ENCODE measurements at places on chromosomes 2 and 18.

DNA sequence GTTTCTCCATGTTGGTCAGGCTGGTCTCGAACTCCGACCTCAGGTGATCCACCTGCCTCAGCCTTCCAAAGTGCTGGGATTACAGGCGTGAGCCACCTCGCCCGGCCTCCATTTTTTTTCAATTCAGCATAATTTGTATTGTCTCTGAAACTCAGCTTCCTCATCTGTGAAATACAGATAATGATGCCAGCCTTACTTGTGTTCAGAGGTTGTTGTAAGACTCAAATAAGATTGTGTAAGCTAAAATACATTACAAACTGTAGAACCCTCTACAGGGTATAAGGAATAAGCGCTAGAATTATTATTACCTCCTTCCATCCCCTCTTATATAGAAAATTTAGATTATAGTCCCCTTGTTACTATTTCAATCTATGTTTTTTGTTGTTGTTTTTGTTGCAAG is 24.8 kb upstream of the STARD7 start:
- no peak for DNase-seq

- DNase-seq, result peak; percentile 70
These were observed 14.0 kb downstream of the ARMC9 start for GRCh38 chr2:231212329-231212845.

DNA sequence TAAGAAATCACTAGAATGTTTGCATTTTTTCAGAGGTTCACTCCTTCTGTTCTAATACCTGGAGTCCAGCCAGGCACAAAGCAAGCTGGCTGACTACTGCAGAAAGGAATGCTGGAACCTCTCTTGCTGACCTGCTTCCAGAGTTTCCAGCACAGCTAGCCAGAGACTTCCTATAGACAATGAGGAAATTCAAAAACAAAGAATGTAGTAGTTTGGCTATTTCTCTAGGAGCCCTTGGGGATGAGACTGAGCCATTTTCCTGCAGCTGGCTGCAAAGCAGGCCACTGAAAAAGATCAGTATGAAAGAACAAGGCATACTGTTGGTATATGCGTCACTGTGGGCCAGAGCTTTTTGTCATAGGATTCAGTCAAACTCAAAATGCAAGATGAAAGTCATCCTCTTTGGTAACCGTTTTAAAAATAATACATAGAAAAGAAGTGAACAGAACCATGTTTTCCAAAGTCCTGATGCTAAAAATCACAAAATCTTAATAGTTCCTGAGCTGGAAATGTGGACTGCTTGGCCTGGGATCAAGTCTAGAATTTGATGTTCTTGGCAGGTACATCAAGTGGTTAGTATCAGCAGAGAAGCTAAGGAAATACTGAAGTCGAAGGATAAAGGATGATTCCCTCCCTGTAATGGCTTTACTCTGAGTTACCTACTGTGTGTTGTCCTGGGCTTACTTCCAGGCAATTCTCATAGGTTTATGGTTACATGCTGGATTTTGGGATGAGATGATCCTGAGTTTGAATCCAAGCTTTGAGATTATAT is 9.0 kb upstream of the DSEL start:
- DNase-seq, result peak; percentile 82

- no peak for DNase-seq
These were observed 590.6 kb downstream of the DSC3 start for GRCh38 chr18:30451981-30452380.

- no peak for DNase-seq
These were observed 18.3 kb upstream of the ITGA6 start for GRCh38 chr2:172409042-172409441.

DNA sequence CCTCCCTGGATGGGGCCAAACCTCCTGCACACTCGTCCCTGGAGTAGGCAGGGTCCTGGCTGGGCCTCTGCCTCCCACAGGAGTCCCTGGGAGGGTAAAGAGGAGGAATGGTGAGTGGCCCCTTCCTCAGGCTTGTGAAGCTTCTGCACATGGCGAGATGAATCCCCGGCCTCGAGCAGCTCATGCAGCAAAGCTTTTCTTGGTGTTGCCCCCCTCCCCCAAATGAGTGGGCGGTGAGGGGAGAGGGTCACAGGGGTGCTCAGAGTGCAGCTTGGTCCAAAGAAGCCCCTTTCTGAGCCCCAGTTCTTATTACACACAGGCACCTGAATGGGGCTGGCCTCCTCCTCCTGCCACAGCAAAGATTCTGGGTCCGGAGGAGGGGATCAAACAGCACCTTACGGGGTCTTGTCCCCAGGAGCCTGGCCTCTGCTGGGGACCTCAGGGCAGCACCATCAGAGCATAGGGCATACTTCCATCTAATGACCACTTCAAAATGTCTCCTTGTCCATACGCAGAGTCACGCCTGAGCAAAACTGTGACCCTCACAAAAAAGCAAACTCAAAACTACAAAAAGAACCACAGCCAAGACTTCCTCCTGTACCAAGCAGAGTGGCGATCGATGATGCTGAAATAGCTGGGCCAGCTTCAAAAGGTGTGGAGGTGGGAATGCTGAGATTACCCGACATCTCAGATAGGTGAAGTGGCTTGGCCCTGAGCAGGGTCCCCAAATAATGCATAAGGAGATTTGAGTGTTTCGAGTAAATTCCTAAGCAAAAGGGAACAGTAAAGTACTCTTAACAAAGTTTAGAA is 148.4 kb upstream of the TWIST2 start:
- DNase-seq, result no peak

DNA sequence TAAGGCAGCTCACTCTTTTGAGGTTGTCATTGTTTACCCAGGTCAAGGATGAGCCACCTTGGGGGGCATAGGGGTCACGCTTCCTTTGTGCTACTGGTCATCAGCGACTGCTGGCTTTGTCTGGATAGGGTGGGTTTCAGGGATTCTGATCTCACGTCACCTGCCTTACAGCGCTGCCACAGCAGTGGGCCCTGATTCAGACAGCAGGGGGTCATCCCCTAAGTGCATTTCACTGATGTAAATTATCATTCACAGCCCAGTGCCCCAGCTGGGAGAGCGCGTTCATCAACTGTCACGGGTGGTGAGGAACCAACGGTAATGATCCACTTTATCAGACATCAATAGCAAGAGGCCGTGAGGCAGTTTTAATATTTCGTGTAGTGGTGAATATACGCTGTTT is 291.2 kb downstream of the NEDD4L start:
- DNase-seq, result no peak

GRCh38 chr18:8942909-8943545 is 159.5 kb upstream of the NDUFV2 start:
- DNase-seq, result no peak

- DNase-seq, result no peak
These were observed 98.6 kb downstream of the MSH2 start for GRCh38 chr2:47501374-47502200.

GRCh38 chr2:183224948-183225347 is 100.7 kb downstream of the NUP35 start:
- DNase-seq, result peak; percentile 24

DNA sequence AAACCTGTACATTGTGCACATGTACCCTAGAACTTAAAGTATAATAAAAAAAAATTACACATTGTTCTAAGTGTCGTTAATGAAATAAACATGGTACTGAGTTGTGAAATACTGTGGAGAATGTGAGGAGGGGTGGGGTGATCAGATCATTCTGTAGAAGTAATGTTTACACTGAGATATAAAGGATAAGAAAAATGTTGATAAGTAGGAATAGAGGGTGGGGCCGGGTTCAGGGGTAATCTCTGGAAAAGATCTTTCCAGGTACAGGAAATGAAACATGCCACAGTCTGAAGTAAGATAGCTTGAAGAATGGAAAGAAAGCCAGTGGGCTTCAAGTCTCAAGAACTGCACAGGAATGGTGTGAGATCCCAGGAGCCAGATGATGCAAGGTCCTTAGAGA is 1482.4 kb downstream of the LRP1B start:
- no peak for DNase-seq

DNA sequence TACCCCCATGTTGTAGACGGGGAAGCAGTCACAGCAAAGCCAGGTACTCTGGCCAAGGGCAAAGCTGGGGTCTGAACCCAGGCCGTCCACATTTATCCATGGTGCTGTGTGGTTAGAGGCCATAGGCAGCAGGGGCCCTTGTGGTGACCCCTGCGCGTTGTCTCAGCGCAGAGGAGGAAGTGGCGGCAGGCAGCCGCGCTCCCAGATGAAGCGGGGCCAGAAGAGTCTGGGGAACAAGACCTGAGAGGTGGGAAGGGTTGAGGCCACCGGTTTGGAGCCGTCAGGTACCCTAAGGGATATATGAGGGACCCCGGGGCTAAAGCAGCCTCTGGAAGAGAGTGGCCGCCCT is 770 bp downstream of the ZNF396 start:
- DNase-seq, result no peak

All from myocyte (in vitro differentiated cells).